NCI-H1417 treated with DMSO at 0.1 percent for 48 hours (cell line): ENCODE measurements at places on chromosomes 1 and 21.
A peak's percentile ranks its signal among the peaks of the same experiment; 100 is the strongest.

DNA sequence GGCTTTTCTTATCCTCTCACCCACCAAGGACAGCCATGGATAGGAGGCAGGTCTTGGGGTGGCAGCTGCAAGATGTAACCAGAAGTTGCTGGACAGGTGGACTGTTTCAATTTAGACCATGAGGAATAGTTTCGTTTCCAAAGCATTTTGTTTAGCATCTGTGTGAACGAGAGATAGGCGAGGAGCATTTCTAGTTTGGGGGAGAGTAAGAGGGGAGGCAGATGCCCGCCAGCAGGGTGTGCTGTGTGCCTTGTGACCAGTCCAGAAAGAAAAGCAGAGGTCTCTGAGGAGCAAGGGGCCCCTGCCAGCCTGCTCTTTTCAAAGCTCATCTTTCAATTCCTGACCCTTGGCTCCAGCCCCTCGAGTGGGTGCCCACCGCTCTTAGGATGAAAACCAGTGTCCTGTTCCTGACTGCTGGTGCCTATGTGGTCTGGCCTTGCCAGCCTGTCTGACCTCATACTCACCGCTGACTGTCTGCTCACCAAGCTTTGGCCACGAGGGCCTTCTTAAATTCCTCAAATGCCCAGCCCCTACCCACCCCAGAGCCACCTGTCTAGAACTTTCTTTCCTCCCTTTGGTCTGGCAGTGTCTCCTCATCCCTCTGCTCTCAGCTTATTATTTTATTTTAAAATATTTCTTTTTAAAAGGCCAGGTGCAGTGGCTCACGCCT, 8.5 kb downstream of the SERINC2 start:
- no peak for DNase-seq

DNA sequence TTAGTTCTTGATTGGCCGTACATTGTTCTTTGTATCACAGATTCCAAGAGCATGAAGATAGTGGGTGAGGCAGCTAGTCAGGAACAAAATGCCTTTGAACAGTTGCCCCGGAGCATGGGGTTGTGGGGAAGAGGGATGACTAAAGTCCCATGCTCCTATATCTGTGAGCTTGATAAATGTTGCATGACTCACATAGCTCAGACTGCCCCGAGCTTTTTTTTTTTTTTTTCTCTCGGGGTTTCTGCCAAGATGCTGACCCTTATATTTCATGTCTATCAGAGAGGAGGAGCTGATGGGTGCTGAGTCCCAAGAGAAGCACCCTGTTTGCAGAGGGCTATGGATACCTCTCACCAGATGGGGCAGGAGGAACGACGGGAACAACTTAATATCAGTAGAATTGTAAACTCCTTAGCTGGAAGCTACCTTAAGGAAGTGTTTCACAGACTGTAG, 40.6 kb downstream of the SRRM1 start:
- no peak for DNase-seq

- no peak for DNase-seq
Observed at GRCh38 chr1:228293816-228294500, 86.1 kb downstream of the OBSCN start.

GRCh38 chr1:111956155-111956771, 33.2 kb downstream of the KCND3 start:
- DNase-seq = peak; percentile 17

DNA sequence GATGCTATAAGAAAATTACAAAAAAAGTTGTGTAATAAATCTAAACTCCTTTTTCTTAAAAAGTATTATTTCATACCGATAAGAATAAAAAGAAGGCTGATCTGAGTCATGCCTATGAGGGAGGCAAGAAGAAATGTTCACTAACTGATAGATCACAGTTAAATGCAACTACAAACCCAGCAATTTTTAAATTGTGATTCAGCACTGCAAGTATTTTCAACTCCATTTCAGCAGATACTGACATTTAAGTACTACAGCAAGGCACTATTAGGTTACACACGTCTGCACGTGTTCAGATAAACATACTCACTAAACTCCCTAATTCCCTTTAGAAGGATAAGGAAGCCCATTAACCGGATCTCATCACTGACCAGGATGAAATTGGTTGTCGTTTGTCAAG, 213.3 kb upstream of the ZRANB2 start:
- DNase-seq = no peak

GRCh38 chr21:36135391-36136102, 668 bp downstream of the CBR3 start:
- no peak for DNase-seq

DNA sequence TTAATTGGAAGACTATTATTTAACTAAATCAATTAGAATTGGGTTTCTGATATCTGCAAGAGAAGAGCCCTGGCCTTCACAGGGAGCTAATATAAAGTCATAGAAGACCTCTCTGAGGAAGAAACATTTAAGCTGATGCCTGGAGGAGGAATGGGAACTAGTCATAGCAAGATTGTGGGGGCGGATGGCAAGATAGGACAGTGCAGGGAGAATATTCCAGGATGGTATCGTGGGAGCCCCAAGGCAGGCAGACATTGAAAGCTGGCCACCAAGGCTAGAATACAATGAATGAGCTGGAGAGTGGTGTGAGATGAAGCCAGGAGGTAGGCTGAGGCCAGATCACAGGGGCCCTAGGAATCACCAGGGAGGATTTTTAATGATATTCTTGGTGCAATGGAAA, 20.8 kb upstream of the MYSM1 start:
- no peak for DNase-seq

DNA sequence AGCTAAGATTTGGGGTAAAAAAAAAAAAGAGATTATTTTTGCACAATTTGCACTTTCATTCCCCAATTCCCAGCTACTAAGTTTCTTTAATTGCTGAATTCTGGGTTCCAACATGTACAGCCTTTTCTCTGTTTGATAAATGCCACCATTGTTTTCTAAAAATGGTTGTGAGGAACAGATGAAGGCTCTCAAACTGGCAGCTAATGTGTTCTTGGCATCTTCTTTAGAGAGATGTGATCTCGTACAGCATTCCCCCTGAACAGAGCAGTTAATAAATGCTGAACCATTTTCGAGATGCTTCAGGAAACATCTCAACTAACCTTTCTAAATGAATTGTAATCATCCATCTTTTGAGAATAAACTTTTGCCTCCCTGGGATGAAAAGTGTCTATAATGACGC, 107.9 kb upstream of the DYNLT5 start:
- no peak for DNase-seq
